ENCODE measurements at places on chromosomes 3 and 15.

GRCh38 chr15:43881944-43882343, 55.1 kb downstream of the WDR76 start:
- DNase-seq: peak; percentile 20

- DNase-seq: no peak
These were observed at the start of gene LRRN1 for GRCh38 chr3:3799173-3800079. TSS of gene LRRN1 (plus strand) at chr3:3799431. CDS start at chr3:3844642, 45,211 bp downstream.

- no peak for DNase-seq
These were observed 46.7 kb downstream of the NKIRAS1 start for GRCh38 chr3:23869977-23870662.

GRCh38 chr3:62601238-62602070, 228.1 kb upstream of the FEZF2 start:
- DNase-seq: peak; percentile 75

GRCh38 chr3:185729337-185730055, 95.3 kb downstream of the IGF2BP2 start:
- peak; percentile 96 for DNase-seq

DNA sequence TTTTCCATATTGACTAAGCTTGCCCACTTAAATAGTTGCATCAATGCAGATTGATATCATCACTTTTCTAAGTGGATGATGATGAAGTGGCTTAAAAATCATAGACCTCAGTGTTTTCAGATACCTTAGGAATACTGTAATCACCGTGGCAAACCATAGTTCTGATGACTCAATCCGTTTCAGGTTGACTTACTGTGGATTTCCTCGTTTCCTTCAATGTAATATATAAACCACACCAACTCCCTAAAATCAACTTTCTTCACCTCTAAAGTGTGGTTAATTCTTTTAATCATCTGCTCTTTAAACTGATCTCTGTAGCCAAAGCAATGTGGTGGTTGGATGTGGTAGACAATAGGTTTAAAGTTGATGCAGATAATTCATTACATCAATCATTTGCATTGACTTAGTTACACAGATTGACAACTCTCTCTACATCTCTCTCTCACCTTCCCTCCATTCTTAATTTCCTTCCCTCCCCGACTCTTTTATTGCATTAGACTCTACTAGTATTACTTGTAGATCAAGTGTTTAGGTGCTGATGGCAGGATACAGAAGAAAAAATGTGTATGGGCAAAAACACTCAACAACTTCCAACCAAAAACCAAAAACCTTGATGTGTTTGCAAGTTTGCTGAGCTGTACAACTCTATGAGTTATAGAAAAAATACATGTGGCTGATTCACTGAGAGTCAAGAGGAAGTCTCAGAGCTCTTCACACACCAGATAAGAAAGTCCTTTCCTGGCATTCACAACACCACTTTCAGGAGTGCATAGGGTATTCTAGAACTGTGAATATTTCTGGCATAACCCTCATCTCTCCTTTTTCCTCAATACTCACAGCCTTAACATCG, 243.5 kb downstream of the NFKBIZ start:
- peak; percentile 40 for DNase-seq

DNA sequence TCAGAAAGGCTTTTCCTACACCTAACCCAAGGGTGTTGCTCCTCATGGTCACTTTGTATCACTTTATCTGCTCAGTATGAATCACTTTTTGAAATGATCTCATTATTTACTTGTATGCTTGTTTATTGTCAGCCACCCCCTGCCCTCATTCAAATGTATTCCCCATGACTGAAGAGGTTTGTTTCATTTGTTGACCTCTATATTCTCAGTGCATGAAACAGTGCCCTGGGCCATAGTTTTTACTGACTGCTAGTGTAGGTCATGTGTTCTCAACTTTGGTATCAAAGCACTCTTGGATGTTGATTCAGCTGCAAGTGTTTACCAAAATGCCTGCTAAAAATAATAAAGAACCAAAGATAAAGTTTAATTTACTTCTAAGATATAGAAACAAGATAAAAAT, 381.7 kb upstream of the ARPP21 start:
- DNase-seq: no peak

- peak; percentile 16 for DNase-seq
These were observed 205.5 kb upstream of the MRPL3 start for GRCh38 chr3:131708241-131708640.

DNA sequence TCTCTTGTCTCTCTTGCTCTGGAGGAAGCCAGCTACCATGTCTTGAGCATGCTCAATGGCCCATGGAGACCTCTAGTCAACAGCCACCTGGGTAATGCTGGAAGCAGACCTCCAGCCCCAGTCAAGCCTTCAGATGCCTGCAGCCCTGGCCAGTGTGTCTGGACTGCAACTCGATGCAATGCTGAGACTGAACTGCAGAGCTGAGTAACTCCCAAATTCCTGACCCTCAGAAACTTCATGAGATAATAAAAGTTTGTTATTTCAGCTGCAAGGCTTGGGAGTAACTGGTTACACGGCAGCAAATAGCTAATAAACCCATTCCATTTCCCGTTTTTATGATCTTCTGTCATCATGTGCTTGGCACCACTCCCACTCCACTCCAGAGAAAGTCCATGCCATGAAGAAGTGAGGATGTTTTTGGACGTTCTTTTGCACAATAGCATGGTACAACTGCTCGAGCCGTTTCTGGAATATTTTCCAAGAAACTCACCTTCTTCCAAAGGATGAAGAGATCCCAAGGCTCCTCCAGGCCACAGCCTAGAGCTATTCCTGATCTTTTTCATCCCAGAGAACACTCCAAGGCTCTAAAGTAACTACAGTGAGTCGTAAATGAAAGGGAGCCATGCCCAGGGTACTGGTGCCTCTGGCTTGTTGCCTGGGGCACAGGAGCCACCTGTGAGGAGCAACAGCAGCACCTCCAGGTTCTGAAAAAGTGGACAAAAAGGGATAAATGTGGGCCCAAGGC, 72.0 kb upstream of the KLF13 start:
- DNase-seq: peak; percentile 50

DNA sequence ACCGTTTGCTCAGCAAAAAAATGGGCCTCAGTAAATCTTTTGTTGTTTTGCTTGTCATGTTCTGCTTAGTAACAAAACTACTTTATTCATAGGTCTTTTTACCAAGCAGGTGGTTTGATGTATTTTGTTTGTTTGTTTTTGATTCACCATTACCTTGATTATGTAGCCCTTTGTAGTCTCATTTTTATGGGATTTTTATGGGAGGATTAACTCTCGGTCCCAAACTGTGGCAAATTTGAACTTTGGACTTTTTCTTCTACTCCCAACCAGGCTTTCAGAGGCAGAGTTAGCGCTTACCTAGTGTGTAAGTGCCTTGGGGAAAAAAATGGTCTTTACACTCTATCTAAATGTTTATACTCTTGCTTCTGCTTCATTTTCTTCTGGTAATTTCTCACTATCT, 276.7 kb upstream of the POU1F1 start:
- no peak for DNase-seq

DNA sequence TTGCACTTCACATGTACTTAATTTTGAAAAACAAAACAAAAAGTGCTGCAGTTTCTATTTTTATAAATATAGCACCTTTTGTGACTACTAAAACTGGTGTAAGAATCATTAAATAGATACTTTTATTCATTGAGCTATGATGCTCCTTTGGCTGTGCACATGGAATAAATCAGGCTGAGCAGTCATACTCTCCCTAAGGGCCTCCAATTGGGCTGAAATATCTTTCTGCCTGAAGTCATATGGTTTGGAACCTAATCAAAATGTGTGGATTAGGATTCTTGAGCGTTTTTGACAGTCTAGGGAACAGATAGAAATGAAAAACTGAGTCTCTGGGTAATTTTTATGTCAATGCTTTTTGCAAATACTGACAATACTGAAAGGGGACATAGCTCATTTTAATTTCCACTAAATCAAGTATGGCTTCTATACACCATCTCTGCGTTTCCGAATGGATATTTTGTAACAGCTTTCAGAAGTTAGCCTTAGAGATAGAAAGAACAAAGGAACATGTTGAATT, 392.2 kb upstream of the ROBO1 start:
- no peak for DNase-seq

DNA sequence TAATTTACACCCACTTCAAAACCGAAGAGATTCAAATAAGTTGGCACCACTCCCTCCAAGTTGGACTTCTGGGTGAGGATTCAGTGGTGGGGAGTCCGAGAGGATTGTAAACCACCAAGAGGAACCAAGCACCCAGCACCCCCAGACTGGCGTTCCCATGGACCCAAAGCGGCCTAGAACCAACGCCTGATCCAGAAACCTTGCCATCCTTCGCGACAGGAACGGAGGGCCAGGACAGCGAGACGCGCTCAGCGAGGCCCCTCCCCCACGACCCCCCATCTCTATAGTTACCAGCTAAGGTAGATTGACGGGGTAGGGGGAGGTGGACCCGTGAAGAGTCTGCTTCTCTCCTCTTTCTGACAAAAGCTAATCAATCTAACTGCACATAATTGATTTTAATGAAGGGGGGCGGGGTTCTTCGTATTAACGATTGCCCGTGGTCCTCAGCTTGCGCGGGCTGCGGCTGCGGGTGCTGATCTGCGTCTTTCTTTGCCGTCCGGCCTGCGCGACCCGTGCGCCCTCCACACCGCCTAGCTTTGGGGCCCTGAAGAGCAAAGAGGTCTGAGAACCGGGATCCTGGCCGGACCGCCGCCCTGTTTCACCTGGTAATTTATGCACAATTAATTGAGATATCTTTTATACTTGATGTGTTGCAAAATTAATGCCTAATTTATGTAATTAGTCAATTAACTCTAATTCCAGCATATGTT, 10.9 kb upstream of the FOXB1 start:
- DNase-seq: no peak

DNA sequence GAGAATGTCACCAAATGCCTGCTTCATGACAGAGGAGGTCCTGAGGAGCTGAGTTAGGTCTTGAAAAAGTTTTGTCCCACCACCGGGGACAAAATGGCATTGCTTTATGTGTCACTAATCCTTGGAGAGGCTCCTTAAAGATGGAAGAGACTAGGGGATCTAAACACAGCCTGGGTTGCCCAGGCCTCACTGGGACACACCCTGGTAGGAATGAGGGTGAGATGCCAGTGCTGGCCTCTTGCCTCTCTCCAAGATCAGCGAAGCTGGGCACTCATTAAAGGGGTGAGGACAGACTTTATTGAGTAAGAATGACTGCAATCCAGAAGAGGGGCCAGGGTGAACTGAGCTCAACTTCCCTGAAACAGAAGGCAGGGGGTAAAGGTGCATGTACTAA, 58.5 kb upstream of the KLF13 start:
- DNase-seq: no peak

All from PC-3 (cell line).